NCI-H1436 treated with DMSO at 0.1 percent for 48 hours (cell line): ENCODE measurements at places on chromosomes 12 and 14.
A peak's percentile ranks its signal among the peaks of the same experiment; 100 is the strongest.

DNA sequence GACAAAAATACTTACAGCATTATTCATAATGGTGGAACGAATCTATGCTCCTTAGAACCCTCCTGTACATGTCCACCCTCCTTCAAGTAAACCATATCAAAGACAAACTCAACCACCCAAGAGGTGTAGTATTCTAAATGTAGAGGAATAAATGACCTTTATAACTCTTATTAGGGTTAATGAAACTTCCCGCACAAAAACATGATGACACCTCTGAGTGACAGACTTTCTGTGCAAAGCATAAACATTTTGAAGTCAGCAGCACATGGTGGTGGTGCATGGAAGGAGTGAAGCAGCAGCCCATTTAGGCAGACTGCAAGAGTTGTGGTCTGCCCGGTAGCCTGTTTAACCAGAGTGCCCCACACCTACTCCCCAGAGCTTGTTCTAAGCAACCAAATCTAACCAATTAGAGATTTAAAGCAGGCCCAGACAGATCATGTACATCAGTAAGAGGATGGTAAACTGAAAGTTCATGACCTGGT is 615 bp upstream of the ASB8 start:
- DNase-seq, result no peak

GRCh38 chr12:92038476-92038875 is 107.2 kb downstream of the BTG1 start:
- DNase-seq, result no peak

GRCh38 chr12:120361506-120362208 is 7.3 kb downstream of the MSI1 start:
- peak; percentile 82 for DNase-seq

DNA sequence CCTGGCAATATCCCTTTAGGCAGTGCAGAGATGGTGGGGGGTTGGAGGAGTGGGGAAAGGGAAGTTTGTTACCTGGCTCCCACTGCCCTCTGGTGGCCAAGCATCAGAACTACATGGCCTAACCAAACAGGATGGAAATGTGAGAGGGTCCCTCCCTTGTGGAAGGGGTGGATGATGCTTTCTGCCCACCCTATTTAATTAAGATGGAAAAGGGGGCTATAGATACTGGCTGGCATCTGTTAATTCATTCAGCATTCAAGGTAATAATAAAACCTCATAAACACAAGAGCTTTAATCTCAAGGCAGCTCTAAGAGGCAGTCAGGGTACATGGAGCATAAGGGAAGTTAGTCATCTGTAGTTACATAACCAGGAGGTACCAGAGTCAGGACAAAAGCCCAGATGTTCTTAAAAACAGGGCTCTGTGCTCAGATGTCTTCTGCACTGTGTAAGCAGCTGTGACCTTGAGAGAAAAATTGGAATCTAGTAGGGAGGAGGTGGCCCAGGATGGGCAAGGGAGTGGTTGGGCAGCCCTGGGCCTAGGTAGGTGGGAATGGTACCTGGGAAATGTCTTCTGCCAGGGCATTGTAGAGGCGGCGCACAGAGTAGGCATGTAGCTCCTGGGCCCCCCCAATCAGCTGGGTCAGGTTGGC is 4.6 kb downstream of the AP1G2 start:
- no peak for DNase-seq

DNA sequence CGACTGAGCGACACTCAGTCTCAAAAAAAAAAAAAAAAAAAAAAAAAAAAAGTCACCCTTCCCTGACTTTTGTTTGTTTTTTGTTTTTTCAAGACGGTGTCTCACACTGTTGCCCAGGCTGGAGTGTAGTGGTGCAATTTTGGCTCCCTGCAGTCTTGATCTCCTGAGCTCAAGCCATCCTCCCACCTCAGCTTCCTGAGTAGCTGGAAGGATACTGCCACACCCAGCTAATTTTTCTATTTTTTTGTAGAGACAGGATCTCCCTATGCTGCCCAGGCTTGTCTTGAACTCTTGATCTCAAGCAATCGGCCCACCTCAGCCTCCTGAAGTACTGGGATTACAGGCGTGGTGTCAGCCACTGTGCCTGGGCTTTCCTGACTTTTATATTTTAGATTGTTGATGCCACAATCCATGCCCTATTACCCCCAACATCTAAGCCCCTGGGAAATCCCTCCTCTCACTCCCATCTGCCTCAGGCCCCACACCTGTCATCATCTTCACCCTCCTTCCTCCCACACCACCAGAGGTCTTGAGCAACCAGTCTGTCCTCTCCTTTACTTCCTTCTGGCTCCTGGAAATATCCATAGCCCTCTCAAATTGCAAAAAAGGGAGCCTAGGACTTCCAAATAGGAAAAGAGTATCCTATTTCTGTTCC is 7.8 kb downstream of the IKZF4 start:
- DNase-seq, result no peak
